ENCODE measurements at places on chromosomes 1 and 21. TPM values are rescaled to one million over a fixed set of nuclear protein-coding genes. Genes with fewer than 3 reads are reported as not detected.

CRP gene
- not detected for total RNA-seq

XCL2 gene
- total RNA-seq = not detected

C1orf167 gene
- 0.57 TPM for total RNA-seq

SPRR4 gene
- total RNA-seq = not detected

LINGO4 gene
- not detected for total RNA-seq

ARID1A gene
- 9.7 TPM for total RNA-seq

NRDC gene
- total RNA-seq = 81.5 TPM

OR2M3 gene
- total RNA-seq = not detected

CCDC185 gene
- not detected for total RNA-seq

LCE1B gene
- not detected for total RNA-seq

DNALI1 gene
- 4.0 TPM for total RNA-seq

SPRR1B gene
- not detected for total RNA-seq

OR2T33 gene
- not detected for total RNA-seq

TAF1A gene
- 9.0 TPM for total RNA-seq

DRAXIN gene
- total RNA-seq = not detected

PAQR6 gene
- 0.28 TPM for total RNA-seq

All from smooth muscle cell of bladder (primary cell).